ENCODE measurements at places on chromosomes 12 and 14. TPM values are rescaled to one million over a fixed set of nuclear protein-coding genes. Genes with fewer than 3 reads are reported as not detected.

CD163 gene
- under 0.01 TPM for total RNA-seq

- no peak for DNase-seq
Measured at GRCh38 chr14:65211341-65211987, 109.1 kb upstream of the MAX start.

TSHR gene
- not detected for total RNA-seq

- no peak for DNase-seq
Measured at GRCh38 chr12:8678661-8679111, 16.1 kb upstream of the MFAP5 start.

GALNT8 gene
- not detected for total RNA-seq

DNA sequence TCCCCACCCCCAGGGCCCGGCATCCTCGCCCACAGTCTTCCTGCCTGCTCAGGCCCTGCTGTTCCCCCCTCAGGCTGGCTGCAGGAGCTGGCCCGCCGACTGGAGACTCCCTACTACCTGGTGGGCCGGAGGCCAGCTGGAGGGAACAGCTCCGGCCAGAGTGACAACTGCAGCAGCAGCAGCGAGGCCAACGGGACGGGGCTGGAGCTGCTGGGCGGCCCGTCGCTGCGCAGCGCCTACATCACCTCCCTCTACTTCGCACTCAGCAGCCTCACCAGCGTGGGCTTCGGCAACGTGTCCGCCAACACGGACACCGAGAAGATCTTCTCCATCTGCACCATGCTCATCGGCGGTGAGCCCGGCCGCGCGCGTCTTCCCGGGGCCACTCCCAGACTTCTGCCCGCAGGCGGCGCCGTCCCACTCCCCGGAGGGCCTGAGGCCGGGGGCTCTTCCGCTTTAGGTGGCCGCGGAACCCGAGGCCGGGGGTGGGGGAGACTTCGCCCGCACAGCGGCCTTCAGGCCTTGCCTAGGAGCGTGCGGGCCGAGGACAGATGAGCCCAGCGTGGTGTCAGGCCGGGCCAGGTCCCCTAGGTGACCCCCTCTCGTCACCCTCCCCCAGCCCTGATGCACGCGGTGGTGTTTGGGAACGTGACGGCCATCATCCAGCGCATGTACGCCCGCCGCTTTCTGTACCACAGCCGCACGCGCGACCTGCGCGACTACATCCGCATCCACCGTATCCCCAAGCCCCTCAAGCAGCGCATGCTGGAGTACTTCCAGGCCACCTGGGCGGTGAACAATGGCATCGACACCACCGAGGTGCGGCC lies 10.2 kb downstream of the KCNH3 start:
- peak; percentile 95 for DNase-seq

KERA gene
- total RNA-seq, result not detected

All from osteoblast (primary cell).